ENCODE measurements at places on chromosomes 3 and 15.

GRCh38 chr3:4904811-4905695, 74.2 kb upstream of the BHLHE40 start:
- no peak for DNase-seq

DNA sequence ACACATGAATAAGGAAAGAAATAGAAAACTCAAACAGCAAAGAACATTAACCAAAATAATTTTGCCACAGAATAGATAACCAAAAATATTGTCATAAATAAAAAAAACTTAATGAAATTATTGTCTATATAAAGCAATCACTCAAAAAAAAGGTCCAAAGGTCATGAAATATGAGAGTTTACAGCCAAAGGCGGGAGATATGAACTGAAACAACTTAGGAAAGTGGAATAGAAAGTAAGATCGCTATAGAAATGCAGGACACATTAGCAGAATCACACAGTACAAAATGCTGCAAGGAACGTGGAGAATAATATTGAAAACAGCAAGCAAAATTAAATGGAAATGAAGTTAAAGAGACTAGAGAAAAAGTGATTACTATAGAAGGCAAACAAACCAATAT, 375.0 kb upstream of the ARHGEF26 start:
- no peak for DNase-seq

DNA sequence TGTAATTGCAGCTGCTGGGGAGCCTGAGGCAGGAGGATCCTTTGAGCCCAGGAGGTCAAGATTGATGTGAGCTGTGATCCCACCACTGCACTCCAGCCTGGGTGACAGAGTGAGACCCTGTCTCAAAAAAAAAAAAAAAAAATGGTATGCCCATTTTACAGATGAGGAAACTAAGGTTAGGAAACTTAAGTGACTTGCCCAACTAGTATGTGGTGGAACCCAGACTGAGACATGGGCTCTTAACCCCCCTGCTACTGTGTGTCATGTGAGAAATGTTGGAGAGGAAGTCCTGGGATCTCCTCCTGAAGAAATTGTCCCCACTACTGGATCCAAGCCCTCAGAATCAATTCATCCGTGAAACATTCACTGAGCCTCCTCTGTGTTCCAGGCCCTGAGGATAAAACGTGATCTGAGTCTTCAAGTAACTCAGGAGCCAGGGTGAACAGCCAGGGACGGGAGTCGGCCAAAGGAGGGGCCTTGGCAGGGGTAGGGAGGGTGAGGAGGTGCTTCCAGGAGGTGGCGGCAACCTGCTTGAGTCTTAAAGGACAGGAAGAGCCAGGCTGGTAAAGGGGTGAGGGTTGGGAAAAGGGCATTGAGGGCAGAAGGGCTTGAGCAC, 19.6 kb upstream of the RNU6-1 start:
- no peak for DNase-seq

- DNase-seq: peak; percentile 21
Observed at GRCh38 chr3:34011171-34012101, 213.0 kb downstream of the PDCD6IP start.

DNA sequence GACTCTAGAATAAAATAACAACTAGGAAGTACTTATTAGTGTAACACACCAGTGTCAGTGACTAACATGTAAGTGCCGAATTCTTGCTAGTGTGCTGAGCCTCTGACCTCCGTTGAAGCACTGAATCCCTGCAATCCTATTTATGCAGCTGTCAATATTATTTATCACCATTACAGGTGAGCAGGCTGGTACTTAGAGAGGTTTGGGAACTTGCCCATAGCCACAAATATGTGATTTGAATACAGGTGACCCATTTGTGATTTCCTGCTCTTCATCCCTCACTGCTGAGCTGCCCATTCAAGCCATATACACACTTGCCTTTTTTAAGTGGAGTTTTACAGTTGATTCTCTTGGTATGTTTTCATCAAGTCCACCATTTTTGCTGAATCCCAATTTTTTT, 12.2 kb downstream of the EIF4E3 start:
- DNase-seq: no peak

DNA sequence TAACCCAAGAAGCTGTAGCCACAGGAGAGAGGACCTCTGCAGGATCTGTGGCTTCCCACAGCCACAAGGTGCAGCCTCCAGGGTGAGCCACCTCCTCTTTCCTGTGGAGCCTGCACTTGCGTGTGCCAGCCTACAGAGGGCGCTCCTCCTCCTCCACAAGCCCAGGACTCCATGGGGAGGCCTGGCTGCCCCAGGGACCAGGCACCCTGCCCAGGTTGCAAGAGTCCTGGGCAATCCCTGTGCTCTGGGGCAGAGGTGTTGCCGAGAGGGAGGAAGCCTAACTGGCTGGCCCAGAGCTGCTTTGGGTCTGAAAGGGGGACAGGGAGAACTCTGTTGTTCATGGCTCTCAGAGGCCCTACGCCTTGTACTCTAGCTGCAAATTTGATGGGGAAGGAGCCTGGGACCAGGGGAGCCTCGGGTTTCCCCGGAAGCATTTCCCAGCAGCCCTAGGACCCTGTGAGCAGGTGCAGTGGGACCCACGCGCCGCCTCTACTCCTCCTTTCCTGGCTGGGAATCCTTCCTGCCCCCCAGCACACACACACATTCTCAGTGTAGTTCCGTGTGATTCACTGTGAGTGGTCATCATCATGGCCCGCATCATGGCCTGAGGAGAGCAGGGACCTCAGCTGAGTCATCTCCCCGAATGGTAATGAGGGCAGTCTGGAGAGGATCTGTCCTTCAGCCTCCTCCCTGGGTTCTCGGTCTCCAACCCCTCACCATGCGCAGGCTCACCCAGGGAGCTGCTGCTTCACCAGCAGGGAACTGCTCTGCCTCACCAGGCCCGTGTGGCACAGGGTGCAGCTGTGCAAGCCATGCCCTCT, 24.3 kb downstream of the TBC1D21 start:
- peak; percentile 67 for DNase-seq

DNA sequence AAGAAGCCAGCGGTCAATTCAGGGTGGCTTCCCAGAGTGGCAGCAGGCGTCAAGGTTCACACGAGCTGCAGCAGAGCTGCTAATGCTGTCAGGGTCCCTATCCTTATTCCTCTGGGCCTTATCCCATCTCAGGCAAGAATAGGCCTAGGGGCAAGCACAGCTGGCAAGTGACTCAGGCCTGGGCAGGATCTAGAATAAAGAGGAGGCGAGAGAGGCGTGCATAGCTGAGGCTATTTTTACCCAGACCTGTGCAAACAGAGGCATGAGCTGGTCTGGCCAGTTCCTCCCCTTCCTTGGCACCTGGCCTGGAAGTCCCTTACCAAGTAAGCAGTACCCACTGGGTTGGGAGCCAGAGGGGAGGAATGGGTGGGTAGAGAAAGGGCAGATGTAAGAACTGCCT, 12.2 kb upstream of the VIPR1 start:
- DNase-seq: peak; percentile 89

GRCh38 chr3:66110840-66111239, 72.1 kb upstream of the MAGI1 start:
- DNase-seq: no peak

- peak; percentile 79 for DNase-seq
Observed at GRCh38 chr3:14352002-14352627, 50.3 kb upstream of the SLC6A6 start.

GRCh38 chr15:50189633-50190032, 7.6 kb downstream of the SLC27A2 start:
- no peak for DNase-seq

GRCh38 chr3:133130168-133130567, 92.0 kb downstream of the TMEM108 start:
- no peak for DNase-seq

GRCh38 chr3:128063865-128064264, 11.6 kb downstream of the SEC61A1 start:
- no peak for DNase-seq

DNA sequence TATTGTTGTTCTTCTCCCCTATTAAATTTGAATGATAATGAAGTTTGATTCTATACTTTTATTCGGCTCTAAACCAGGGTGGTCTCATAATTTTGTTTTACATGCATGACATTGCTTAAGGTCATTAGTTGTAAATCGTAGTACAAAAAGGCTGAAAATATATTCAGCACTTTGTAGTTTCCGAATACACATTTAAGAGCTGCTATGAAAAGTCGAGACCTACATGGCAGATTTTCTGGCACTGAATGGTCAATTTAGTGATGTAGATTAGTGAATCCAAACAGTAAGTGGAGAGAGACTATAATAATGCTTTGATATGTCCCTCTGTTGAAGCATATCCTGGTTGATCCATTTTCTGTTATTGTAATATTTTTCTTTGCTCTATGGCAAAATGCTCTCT, 254.0 kb upstream of the SOX2 start:
- no peak for DNase-seq

DNA sequence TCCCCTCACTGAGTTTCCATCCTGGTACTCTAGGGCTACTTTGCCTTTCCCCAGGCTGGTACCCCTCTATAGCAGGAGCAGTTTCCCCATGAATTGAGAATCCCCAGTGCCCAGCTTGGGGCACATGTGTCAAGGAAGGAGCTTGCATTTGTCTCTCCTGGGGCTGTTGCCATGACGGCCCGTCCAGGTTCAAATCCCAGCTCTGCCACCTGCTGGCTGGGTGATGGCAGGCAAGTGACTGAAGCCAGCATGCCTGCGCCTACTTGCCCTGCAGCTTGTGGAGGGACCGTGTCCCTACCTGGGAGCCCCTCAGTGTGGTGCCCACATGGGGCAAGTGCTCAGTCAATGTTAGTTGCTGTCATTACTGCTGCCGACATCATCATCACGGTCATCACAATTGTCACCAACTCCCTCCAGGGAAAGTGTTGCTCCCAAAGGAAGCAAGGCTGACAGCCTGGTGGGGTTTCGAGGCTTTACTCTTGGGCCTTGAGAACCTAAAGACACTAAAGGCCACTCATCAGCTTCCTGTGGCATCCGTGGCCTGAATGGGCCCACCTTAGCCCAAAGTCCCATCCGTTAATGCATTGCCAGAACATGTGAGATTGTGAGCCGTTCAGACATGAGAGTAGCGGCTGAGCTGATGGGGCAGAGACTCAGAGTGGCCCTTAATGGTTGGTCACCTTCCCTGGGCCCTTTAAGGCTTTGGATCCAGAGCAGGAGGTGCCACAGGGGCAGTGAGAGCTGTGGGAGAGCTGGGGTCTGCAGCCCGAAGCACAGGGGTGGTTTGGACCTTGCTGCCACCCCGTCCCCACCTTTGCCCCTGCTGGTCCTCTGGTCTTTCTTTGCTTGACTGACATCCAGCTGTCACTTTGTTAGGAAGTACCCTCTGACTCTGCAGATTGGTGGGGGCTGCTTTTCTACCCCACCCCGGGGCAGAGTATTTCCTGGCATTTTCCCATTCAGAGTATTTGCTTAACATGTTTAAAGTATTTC, 144.4 kb downstream of the DNAJB8 start:
- peak; percentile 37 for DNase-seq

- DNase-seq: no peak
Observed at GRCh38 chr15:28246605-28247004, 75.4 kb downstream of the HERC2 start.

DNA sequence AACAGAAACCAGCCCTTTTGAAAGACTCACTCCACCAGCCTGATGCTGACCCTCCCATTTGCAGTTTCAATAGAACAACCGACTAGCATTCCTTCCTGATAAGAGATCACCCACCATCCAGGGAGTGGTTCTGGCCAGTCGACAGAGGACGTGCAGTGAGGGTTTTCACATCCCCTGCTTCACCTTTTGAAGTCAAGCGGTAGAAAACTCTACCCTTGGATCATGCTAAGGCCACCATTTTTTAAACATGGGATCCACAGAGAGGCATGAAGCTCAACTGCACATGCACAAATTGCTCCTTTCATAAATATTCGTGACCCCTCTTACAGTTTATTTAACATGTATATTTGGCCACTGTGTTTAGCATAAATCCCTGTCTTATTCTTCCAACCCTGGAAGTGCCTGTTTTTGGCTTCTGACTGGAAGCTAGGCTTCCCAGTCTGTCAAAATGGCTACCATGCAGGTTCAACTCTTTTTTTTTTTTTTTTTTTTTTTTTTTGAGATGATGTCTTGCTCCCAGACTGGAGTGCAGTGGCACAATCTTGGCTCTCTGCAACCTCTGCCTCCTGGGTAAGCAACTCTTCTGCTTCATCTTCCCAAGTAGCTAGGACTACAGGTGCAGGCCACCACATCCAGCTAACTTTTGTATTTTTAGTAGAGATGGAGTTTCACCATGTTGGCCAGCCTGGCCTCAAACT, 1.0 kb upstream of the THUMPD3 start:
- DNase-seq: no peak

GRCh38 chr3:72523429-72524151, 324.7 kb downstream of the SHQ1 start:
- peak; percentile 79 for DNase-seq

DNA sequence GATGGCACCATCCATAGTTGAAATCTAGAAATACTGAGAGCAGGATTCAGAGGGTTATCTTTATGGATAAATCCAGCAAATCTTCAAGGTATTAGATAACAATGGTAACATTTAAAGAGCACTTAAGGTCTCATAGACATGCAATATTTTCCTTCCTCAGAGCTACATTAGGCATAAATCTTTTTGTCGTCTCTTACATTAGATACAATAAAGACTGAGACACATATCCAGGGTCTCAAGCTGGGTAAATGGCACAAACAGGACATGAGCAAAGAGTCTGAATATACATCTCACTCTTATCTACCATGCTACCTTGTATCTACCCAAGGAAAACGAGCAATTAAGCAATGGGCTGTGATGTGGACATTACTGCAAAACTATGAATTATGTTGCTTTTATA, 927.3 kb upstream of the EPHA6 start:
- DNase-seq: no peak

- no peak for DNase-seq
Observed at GRCh38 chr3:56694867-56695683, 12.0 kb upstream of the TASOR start.

DNA sequence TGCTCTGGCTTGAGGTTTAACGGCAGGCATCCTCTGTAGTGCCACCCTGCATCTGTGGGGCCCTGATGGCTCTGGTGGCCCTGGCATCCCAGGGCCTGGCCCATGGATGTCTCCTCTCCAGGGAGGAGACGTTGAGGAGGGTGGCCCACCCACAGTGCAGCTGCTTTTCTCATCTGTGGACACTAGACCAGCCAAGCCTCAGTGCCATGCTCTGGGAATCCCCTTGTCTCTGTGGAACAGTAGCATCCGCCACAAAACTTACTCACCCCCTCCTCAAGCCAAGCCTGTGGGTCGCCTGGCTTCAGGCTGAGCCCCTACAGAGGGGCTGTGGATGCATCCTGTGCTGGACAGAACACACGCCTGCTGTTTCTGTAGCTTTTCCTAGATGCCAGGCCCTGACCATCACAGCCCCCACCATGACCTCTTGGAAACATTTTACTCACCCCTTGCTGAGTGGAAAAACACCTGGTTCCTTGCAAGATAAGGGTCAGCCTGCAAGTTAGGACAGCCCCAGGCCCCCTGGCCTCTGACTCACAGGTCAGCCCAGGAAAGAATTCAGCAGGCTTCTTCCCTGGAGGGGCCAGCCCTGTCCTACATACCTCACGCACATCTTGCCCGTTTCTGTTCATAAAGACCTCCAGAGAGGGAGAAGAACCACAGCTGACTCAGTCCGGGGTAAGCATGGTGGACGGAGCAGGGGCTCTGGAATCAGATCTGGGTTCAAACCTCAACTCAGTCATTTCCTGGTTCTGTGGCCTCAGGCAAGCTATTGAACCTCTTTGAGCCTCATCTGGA, 19.0 kb downstream of the PAK6 start:
- no peak for DNase-seq
